ENCODE measurements at places on chromosomes 4 and X.

- no peak for DNase-seq
These were observed 521.5 kb downstream of the BCOR start for GRCh38 chrX:39576041-39576872.

- DNase-seq: no peak
These were observed 117.8 kb downstream of the RASGEF1B start for GRCh38 chr4:81353861-81354260.

DNA sequence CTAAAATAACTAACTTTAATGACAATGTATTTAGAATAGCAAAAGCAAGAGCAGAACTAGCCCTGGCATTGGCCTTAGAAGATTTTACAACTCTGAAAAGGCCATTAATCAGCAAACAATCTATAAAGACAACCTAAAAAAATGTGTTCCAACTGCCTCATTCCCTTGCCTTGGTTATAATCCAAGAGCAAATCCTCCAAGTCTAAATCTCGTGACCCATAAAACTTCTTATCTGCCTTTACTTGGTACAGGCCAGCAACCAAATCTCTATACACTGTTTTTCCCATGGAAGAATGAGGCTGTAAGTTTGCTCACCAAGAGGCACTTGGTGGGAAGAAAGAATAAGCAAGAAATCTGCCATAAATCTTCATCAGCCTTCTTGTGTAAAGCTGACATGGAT is 175.3 kb upstream of the MID1 start:
- DNase-seq: peak; percentile 15

DNA sequence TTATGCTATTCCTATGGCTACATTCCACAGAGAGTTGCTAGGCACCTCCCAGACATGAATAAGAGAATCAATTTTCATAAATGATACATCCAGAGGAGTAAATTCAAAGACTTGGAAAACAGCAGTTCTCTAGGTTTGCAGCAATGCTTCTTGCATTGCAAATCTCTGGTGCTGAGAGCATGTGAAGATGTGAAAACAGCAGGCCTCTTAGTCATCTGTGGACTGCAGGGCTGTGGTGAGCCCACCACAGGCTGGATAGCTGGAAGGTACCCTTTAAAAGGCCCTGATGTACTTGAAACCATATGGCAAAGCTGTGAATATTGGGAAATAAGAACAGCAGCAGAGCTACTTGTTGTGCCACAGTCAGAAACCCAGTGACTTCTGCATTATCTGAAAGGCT is 2135.9 kb downstream of the ARAP2 start:
- no peak for DNase-seq

GRCh38 chrX:13123857-13124345 is 79.5 kb upstream of the FAM9C start:
- no peak for DNase-seq

- DNase-seq: no peak
These were observed 311.3 kb downstream of the PCDH19 start for GRCh38 chrX:100098660-100099375.

DNA sequence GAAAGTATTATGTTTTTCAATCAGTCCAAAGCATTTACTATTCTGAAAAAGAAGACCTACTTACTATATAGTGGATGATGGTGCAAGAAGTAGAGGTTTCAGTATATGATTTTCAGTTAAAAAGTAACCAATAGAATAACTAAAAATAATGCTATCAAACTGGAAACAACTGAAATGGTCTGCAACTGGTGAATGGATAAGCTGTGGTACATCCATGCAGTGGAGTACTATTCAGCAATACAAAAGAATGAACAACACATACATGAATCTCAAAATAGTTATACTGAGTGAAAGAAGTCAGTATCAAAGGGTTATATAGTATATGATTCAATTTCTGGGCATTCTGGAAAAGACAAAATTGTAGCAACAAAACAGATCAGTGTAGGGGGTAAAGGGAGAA is 55.9 kb downstream of the PLAC1 start:
- no peak for DNase-seq

DNA sequence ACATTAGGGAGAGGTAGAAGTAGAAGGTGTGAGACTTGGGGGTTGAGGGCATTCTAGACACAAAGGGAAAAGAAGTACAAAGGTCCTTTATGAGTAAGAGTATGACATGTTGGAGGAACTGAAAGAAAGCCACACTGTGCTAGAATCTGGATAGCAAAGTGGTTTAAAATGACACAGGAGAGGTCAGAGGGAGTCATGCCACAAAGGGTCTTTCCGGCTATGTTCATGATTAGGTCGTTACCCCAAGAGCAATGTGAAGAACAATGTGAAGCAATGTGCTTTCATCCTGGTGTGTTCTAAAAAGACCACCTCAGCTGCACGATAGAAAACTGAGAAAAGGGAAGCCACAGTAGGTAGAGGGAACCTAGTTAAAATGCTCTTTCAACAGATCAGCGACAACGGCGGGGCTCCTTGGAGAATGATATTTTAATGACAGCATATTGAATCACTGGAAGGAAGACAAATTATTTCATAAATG is 29.2 kb downstream of the SMIM14 start:
- DNase-seq: no peak
